ENCODE measurements at places on chromosomes 2 and 18.

DNA sequence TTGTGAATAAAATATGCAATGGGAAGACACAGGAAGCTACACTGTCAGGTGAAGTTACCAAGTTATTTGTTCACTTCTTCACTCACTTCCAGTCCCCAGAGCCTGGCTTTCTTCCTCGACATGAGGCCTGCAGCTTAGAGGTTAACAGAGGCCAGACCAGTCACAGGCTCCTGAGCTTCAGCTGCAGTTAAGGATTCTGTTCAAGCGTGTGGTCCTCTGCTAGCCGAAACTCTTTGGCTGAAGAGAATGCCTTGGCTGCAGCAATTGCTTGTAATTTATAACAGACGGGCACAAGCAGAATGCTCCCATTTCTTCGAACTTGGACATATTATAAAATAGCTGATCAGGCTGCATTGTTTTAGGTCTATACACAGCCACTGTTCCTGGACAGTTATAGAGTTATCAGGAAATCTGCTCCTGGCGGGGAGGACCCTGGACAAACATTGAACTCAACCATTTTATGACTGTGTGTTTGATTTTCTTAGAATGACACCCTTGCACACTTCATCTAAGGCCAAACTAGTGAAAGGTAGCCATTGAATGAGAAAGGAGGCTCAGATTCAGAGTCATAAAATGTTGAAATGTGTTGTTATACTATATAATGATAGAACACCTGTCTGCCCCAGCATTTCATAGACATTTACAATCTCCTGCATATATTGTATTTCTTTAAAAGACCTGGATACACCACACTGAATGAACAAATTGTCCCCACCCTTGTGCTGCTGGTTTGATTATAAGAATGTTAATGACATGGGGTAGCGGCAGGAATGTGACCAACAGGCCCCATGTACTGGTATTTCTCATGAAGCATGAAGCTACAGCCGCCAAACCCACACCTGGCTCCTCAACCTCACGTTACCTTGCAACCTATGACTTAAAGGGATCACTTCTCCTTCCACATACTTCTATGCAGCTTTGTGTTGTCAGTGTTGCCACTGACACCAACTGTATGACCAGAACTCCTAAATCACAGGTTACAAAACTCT is 153.6 kb downstream of the TDRD15 start:
- DNase-seq, result no peak

GRCh38 chr2:156512451-156512850 is 76.3 kb downstream of the GPD2 start:
- no peak for DNase-seq

DNA sequence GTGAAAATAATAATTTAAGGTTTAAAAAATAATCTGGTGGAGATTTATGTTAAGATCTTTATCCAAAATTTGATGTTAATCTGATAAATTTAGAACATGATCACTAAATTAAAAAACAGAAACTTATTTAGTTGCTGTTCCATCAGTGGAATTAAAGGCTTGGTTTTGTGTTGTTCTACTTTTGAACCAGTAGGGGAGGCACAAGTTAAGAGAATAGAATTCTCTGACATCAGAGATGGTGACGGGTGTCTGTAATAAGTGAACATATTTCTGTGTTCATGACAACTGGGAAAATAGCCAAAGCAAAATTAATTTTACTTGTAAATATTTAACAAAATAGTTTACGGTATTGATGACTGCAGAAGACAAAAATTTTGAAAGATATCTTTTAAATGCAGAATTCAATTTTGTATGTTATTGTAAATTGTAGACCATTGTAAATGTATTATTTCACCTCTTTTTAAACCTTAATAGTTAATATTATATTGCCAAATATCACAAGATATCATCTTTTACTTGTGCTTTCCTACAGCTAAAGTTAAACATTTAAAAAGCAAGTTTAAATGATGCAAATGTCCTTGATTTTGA is 106.0 kb downstream of the UBR3 start:
- DNase-seq, result no peak

DNA sequence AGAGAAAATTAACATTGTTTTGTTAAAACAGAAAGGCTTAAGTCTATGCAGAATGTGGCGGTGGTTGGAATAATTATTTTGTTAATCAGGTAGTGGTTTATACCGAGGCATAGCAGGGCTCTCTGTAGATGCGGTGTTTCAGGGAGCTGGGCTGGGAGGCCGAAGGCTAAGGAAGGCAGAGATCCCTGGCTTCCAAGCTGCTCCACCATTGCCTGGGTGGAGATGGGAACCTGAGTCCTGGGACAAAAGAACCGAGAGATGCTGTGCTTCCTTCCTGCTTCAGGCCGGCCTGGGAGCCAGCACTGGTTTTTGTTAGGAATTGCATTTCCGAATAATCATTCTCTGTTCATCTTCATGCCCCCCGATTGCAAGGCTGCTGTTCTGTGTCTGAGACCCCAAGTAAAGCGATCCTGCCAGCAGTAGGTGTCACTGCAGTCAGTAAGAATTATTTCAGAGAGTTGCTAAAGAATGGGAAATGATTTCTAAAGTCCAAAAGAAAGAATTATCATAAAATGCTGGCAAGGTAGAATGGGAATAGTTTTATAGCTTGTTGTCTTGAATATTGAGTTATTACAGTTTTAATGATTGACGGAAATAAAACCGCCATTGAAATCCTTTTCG is 824.9 kb downstream of the GALR1 start:
- DNase-seq, result no peak

DNA sequence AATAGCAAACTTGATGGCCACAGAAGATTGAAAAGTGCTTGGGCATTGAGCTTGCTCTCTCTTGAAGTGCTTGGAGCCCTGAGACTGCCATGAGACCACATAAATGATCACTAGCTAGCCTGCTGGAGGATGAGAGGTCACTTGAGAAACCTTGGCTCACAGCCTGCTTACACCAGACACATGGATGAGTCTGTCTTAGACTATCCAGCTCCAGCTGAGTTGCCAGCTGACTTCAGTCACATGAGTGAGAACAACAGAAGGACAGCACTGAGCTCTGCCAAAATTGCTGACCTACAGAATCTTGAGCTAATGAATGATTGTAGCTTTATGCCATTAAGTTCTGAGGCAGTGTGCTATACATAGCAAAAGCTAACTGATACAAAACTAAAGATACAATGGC is 18.1 kb downstream of the NABP1 start:
- no peak for DNase-seq

- no peak for DNase-seq
Observed at GRCh38 chr2:17030047-17030446, 364.4 kb upstream of the CYRIA start.

Measured in stimulated activated CD4-positive, alpha-beta T cell treated with anti-CD3 and anti-CD28 coated beads, Interleukin-15, amount 100 ng/mL, for 48 hours (primary cell).